Mesenchymal stem cell (in vitro differentiated cells and primary cell): ENCODE measurements at places on chromosomes 12 and 14.

DNA sequence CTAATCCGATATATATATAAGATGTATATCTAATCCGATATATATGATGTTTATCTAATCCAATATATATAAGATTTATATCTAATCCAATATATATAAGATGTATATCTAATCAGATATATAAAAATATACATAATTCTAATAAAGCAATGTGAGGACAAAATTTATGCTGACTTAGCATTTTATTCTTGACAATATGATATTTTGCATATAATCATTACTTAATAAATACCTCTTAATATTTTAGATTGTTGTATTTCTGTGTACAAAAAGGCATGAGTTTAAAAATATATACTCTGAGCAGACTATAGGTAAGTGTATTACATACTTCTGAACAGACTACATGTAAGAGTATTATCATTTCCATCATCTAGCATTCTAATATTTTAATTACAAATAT is 18.9 kb downstream of the GLIPR1L2 start:
- H3K36me3 ChIP-seq, result no peaks in the 10 kb centered on the region
- H3K27ac ChIP-seq, result no peak overlapping the region
- H3K4me1 ChIP-seq, result no peaks in the 10 kb centered on the region
- DNase-seq, result no peak
- H3K27me3 ChIP-seq, result no peaks in the 10 kb centered on the region

GRCh38 chr12:926641-927040 is 22.9 kb downstream of the RAD52 start:
- H3K36me3 ChIP-seq, result peaks cover 78% of the 10 kb centered on the region
- no peak for DNase-seq

DNA sequence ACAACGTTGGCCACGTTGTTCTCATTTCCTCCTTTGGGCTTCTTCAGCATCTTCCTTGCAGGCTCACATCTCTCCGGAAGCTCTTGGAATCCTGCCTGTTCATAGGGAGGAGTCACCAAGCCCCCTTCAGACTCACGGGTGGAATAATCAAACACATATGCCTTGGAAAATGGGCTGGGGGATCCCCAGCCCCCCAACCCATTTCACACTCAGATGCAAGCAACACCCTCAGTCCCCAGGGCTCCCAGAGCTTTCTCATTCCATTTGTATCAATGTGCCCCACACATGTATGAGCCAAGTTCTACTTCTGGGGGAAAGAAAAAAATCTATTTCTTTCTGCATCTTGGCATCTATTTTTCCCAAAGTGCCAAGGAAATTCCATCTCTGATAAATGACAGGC is 33.1 kb downstream of the WSCD2 start:
- H3K36me3 ChIP-seq, result no peaks in the 10 kb centered on the region
- H3K4me1 ChIP-seq, result no peaks in the 10 kb centered on the region
- H3K27ac ChIP-seq, result no peak overlapping the region
- no peaks in the 10 kb centered on the region for H3K27me3 ChIP-seq
- H3K4me3 ChIP-seq, result no peak overlapping the region
- DNase-seq, result no peak

GRCh38 chr14:101400830-101401229 is 160.5 kb upstream of the DIO3 start:
- no peaks in the 10 kb centered on the region for H3K27me3 ChIP-seq
- H3K27ac ChIP-seq, result no peak overlapping the region
- no peak for DNase-seq

GRCh38 chr14:99459481-99460100 is 21.1 kb downstream of the SETD3 start:
- peaks cover 15% of the 10 kb centered on the region for H3K36me3 ChIP-seq
- no peak overlapping the region for H3K27ac ChIP-seq
- H3K27me3 ChIP-seq, result no peaks in the 10 kb centered on the region
- DNase-seq, result no peak
- H3K4me3 ChIP-seq, result no peak overlapping the region

DNA sequence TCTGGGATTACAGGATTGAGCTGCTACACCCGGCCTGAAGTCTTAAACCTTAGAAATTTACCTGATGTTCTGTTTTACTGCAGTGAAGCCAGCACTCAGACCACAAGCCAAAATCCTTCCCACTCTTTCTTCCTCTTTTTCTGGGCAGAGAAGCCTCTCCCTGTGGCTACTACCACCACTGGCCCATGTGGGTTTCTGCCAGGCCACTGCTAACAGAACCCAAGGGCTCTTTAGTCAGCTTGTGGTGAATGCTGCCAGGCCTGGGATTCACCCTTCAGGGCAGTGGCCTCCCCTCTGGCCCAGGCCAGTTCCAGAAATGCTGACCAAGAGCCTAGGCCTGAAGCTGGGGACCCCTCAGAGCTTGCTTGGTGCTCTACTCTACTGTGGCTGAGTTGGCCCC is 35.3 kb downstream of the GAS2L3 start:
- H3K4me3 ChIP-seq, result no peak overlapping the region
- no peaks in the 10 kb centered on the region for H3K4me1 ChIP-seq
- H3K27me3 ChIP-seq, result no peaks in the 10 kb centered on the region
- DNase-seq, result no peak

GRCh38 chr14:91249841-91250616 is 5.5 kb upstream of the GPR68 start:
- no peak overlapping the region for H3K4me3 ChIP-seq
- no peaks in the 10 kb centered on the region for H3K27me3 ChIP-seq
- no peaks in the 10 kb centered on the region for H3K36me3 ChIP-seq
- H3K27ac ChIP-seq, result peak overlapping the region; percentile 83

DNA sequence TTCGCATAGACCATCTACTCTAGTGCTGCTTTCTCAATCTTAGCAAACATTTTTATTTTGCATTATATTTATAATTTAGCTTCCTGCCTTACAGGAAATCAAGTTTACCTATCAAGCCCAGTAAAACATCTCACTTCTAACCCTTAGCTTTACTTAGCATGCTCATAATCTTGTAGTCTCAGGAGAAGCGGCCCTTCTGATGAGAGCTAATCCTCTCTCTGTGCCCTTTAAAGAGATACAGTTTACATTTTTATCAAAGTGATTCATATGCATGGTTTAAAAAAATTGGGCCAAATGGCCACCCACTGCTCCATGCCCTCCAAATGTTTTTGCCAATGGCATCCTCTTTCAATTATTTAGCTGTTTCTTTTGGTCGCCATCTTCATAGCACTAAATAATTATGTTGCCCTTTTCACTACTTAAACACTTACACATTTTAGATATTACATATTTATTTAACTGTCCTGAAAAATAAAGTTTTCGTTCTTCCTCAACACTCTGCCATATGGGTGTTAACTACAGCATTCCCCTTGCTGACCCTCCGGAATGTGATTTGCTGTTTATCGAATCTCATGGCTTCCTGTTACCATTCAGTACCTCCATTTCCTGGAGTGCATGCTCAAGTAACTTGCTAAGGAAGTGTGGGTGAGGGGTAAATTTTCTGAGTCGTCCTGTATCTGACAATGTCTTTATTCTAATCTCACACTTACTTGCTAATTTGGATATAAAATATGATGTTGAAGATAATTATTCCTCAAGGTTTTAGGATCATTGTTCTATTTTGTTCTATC is 29.3 kb downstream of the YLPM1 start:
- peaks cover 21% of the 10 kb centered on the region for H3K36me3 ChIP-seq
- H3K4me3 ChIP-seq, result no peak overlapping the region
- no peak overlapping the region for H3K27ac ChIP-seq
- no peaks in the 10 kb centered on the region for H3K27me3 ChIP-seq
- DNase-seq, result peak; percentile 22
- H3K4me1 ChIP-seq, result no peaks in the 10 kb centered on the region

- DNase-seq, result peak; percentile 45
- no peaks in the 10 kb centered on the region for H3K4me1 ChIP-seq
- no peaks in the 10 kb centered on the region for H3K36me3 ChIP-seq
- H3K27ac ChIP-seq, result no peak overlapping the region
Measured at GRCh38 chr12:78470354-78471195, 394.0 kb upstream of the SYT1 start.

DNA sequence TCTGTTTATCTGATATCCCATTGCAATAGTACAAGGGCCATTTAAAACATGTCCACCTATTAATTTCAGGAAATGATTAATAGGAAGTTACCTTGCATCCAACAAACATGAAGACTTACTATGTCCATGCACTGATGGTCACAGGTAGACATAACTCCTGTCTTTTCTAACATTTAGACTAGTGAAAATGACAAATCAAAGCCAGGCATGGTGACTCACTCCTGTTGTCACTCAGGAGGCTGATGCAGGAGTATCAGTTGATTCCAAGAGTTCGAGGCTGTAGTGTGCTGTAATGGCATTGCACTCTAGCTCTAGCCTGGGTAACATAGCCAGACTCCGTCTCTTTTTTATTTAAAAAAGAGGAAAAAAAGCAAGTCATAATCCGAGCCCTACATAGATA is 14.8 kb downstream of the HSP90B1 start:
- H3K36me3 ChIP-seq, result peaks cover 98% of the 10 kb centered on the region
- DNase-seq, result no peak
- H3K27me3 ChIP-seq, result no peaks in the 10 kb centered on the region

DNA sequence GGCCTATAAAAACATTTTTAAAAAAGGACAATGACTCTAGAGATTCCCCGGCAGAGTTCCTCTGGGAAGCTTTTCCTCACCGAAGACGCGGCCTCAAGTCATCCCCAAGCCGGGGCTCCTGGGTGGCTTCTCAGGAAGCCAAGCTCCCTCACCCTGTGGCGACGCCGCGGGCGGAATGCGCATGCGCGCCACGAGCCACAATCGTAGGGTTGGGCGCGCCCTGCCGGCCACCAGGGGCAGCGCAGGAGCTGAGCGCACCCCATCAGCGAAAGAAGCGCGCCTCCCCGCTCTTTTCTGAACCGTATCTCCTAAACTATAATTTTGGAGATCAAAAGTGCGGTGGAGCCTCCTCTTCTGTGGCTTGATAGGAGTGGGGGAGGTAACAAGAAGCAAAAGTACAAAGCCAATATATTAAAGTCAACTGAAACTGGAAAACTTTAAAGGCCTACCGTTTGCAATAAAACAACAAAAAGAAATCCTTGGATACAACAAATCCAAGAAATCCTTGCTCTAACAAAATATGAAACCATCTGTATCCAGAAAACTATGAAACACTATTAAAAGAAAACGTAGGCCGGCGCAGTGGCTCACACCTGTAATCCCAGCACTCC is 17.4 kb upstream of the CHFR start:
- peaks cover 5% of the 10 kb centered on the region for H3K4me1 ChIP-seq
- H3K27me3 ChIP-seq, result no peaks in the 10 kb centered on the region
- no peak overlapping the region for H3K27ac ChIP-seq
- peak; percentile 26 for DNase-seq
- peak overlapping the region; percentile 10 for H3K4me3 ChIP-seq

DNA sequence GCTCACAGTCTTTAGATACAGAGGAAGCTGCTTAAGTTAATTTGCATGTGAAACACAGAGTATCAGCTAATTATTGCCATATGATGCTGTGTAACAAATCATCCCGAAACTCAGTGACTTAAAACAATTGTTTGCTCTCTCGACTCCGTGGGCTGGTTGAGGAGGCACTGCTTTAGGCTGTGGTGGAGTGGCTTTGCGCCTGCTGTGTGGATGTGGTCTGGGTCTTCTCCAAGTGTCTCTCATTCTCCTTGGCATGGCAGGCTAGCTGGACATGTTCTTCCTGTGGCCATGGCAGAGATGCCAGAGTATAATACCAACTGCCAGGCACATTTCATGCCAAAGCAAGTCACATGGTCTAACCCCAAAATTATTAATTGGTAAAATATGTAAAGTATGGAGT is 40.9 kb downstream of the PELI2 start:
- no peak overlapping the region for H3K4me3 ChIP-seq
- no peak overlapping the region for H3K27ac ChIP-seq
- peaks cover 2% of the 10 kb centered on the region for H3K4me1 ChIP-seq

GRCh38 chr12:53197011-53197640 is 9.9 kb downstream of the ITGB7 start:
- no peak overlapping the region for H3K4me3 ChIP-seq
- H3K27me3 ChIP-seq, result no peaks in the 10 kb centered on the region
- peaks cover 4% of the 10 kb centered on the region for H3K4me1 ChIP-seq
- peaks cover 8% of the 10 kb centered on the region for H3K36me3 ChIP-seq

DNA sequence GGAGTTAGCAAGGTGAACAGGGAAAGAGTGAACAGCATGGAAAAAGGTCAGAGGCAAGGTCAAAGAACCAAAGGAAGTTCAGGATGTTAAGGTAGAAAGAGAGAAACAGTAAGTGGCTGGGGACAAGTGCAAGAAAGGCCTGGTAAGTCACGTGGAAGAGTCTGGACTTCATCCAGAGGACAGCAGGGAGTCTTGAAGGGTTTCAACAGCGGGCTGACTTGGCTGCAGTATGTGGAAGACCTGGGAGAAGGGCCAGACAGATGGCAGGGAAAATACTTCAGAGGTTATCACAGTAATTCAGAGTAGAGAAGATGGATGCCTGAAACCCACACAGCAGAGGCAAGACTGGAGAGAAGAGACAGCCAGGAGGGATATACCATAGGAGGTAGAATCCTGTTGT is 34.0 kb downstream of the CIT start:
- DNase-seq, result peak; percentile 6
- no peaks in the 10 kb centered on the region for H3K27me3 ChIP-seq
- H3K36me3 ChIP-seq, result peaks cover 4% of the 10 kb centered on the region
- peaks cover 2% of the 10 kb centered on the region for H3K4me1 ChIP-seq

- no peak for DNase-seq
- H3K27ac ChIP-seq, result no peak overlapping the region
- H3K36me3 ChIP-seq, result peaks cover 9% of the 10 kb centered on the region
- no peak overlapping the region for H3K4me3 ChIP-seq
Measured at GRCh38 chr14:105531894-105532623, 5.7 kb downstream of the TMEM121 start.

DNA sequence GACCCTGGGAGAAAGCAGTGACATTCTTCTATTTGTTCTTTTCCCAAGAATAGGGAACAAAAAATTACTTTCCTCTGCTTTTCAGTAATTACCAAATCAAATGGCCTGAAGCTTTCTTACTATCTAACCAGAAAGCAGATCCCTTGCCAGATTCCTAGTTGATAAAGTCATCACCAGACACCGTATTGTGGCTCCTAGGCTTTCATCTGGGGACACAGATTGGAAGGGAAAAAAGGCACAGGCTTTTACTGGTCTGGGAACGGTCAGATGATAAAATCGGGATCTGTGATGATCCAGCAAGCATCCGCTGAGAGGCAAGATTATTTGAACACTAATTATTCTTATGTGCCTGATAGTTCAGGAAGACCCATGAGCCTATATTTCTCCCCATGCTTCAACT is 79.1 kb upstream of the BCL2L14 start:
- H3K4me1 ChIP-seq, result peaks cover 2% of the 10 kb centered on the region
- H3K27ac ChIP-seq, result no peak overlapping the region
- DNase-seq, result no peak
- H3K4me3 ChIP-seq, result no peak overlapping the region

DNA sequence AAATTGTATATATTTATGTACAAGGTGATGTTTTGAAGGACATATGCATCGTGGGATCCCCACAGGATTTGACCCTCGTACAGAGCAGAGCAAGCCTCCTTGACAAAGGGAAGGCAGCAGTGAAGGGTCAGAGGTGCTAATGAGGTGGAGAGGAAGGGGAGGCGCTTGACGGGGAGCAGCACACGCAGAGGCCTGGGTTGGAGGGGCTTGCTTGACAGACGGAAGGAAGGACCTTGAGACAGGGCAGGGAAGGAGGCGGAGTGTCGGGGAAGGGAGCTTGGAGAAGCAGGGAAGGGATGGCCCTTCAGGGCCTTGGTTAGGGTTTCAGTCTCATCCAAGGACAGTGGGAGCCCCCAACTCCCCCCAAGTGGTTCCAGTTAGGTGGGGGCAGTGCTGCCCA is 52.6 kb downstream of the ZNF664 start:
- no peaks in the 10 kb centered on the region for H3K27me3 ChIP-seq
- no peak for DNase-seq

GRCh38 chr12:96811083-96811482 is 96.0 kb upstream of the NEDD1 start:
- no peak overlapping the region for H3K4me3 ChIP-seq
- no peaks in the 10 kb centered on the region for H3K36me3 ChIP-seq
- no peaks in the 10 kb centered on the region for H3K27me3 ChIP-seq
- peaks cover 1% of the 10 kb centered on the region for H3K4me1 ChIP-seq
- DNase-seq, result peak; percentile 76
